Uterus (tissue), 4 donors: ENCODE measurements at places on chromosomes 6 and 20.
A peak's percentile ranks its signal among the peaks of the same experiment; 100 is the strongest.

GRCh38 chr6:42452171-42453030 is 675 bp upstream of the TRERF1 start:
- H3K36me3 ChIP-seq: no peaks in the 10 kb centered on the region
- H3K4me3 ChIP-seq: peak overlapping the region; percentile 79
- H3K27me3 ChIP-seq: no peaks in the 10 kb centered on the region
- peak; percentile 77 for DNase-seq

GRCh38 chr6:165808021-165808420 is 145.0 kb upstream of the PDE10A start:
- H3K27me3 ChIP-seq: no peaks in the 10 kb centered on the region
- H3K4me3 ChIP-seq: no peak overlapping the region
- H3K27ac ChIP-seq: peak overlapping the region; percentile 67
- no peaks in the 10 kb centered on the region for H3K4me1 ChIP-seq
- H3K36me3 ChIP-seq: no peaks in the 10 kb centered on the region
- DNase-seq: no peak

- H3K27ac ChIP-seq: peak overlapping the region; percentile 95
- no peaks in the 10 kb centered on the region for H3K27me3 ChIP-seq
- DNase-seq: peak; percentile 19
- no peaks in the 10 kb centered on the region for H3K4me1 ChIP-seq
- H3K4me3 ChIP-seq: peak overlapping the region; percentile 69
- no peaks in the 10 kb centered on the region for H3K36me3 ChIP-seq
Measured at GRCh38 chr6:142943711-142944123, 1.3 kb downstream of the HIVEP2 start.

GRCh38 chr6:48311301-48311700 is 200.3 kb upstream of the PTCHD4 start:
- H3K4me1 ChIP-seq: no peaks in the 10 kb centered on the region
- H3K27me3 ChIP-seq: no peaks in the 10 kb centered on the region
- H3K27ac ChIP-seq: no peak overlapping the region
- no peak overlapping the region for H3K4me3 ChIP-seq
- DNase-seq: no peak
